ENCODE measurements at places on chromosomes 5 and 9.

- DNase-seq = no peak
These were observed 49.1 kb downstream of the SUSD1 start for GRCh38 chr9:112125951-112126388.

DNA sequence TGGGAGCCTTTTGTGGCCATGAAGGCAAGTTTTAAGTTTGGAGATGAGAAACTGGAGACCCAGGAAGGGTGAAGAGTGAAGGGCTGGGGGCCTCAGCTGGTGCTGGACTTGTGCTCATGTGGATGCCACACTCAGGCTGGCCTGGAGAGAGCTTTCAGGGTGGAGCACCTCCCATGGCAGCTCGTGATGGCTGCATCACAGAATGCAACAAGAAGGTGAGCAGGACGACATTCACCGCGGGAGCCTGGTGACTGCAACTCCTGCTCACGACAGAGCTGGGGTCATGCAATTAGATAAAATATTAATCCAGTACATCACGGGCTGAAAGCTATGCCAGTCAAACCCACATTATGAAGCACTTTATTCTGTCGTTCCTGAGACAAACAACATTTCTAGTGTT is 59.7 kb downstream of the SEMA4D start:
- no peak for DNase-seq

DNA sequence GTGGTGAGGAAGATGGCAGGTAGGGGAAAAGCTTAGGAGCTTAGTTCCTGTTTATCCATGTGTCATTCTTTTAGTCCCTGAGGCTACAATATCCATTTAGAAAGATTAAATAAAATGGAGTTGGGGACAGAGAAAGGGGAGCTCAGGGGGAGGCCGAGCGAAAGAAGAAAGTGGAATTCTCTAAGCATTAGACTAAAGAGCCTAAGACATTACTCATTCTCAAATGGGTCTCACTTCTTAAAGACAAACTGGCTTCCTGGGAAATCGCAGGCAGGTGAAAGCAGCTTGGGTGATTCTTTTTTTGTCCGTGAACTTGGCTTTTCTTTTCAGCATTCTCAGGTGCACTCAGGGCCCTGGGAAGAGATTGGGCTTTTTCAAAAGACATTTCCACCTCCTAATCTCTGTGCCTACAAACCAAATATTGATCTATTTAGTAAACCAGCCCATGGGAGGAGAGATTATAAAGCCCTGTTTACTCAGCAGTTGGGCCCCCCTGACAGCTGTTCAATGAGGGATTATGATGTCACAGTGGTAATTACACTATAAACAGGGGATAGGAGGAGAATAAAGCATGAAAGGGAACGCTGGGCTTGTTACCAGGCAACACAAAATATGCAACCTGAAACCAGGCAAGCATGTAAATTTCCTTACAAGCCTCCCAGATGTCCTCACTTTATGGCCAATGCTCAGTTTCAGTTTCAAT is 584.0 kb downstream of the ACTL7B start:
- no peak for DNase-seq

DNA sequence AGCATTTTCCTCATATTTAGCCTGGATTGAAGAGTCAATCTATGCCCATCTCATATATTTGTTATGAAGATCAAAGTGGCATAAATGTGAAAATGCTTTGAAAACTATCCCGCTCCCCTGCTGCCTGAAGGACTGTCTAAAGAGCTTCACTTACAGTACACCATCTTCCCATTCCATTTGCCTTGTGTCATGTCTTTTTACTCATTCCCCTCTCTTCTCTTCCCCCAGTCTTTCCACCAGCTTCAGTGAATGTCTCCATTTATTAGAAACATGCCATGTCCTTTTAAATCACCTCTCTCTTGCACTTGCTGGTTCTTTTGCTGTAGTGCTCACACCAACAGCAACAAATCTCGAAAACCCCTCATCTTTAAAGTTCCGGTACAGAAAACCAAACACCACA is 192.7 kb upstream of the SGCD start:
- DNase-seq = no peak

DNA sequence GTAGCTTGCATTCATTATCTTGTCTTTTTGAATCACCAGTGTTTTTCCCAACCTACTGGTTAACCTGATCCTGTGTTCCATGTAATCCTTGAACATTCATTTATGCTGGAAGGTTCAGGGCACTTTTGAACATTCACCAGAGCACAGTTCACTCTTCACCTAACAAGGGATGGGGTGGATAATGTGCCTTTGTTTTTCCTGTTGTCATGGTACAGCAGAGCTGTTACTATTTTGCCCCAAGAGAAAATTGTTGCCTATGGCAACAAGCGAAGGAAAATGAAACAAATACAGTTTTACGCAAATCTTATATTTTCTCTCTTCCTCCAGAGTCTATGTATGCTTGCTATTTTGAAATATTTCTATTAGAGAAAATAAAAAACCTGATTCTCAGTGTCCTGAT is 60.3 kb upstream of the RIOK2 start:
- no peak for DNase-seq

DNA sequence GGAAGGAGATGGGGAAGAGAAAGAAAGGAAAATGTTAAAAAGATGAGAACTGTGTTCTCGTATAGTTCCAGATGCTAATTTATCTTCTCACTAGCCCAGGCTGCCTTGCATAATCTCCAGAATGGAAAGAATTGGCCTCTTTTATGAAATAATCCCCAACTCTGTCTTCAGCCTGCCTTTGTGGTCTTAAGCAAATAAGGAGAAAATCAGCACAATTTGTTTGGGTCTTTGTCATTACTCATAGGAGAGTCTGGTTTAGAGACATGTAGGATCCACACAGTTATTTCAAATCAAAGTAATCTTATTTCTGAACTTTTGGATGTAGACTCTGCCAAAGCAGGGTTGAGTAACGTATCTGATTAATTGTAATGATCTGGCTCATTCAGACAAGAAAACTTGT is 50.7 kb upstream of the CAMK4 start:
- DNase-seq = no peak

DNA sequence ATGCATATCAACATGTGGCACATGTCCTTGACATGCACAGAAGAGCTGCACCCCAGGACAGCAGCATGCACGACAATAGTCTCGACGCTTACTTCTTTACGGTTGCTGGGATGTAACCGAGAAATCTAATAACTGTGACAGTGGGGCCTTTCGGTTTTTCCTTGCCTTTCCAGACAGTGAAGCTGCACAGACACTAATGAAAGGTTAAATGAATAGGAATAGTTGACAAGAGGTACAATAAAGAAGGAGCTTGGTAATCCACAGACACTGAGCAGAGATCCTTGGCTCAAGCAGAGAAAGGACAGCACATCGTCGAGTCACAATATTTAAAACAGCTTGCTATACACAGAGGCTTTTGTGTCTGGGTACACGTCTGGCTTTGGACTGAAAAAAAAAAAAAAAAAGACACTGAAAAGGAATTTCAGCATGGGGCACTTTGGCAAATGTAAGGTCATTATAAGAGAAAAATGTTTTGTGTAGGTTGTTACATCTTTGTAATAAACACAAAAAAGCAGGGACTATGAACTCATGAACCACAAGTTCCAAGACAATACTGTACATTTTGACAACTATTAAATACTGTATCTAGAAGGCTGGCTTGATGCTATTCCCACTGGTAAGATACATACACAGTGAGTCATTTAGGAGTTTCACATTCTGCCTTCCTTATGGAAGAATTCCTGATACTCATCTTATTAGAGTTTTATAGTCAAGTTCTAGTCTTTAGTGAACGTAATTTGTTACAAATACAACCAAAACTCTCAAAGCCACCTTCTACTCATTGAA is 5.6 kb downstream of the BNC2 start:
- DNase-seq = no peak

- DNase-seq = no peak
These were observed 72.8 kb downstream of the TLE4 start for GRCh38 chr9:79644601-79645000.

All from CD4-positive, alpha-beta T cell treated with Interleukin-12 subunit alpha and Interleukin-12 subunit beta, for 1 hour (primary cell).